ENCODE measurements at places on chromosomes 4 and X.

- no peak for DNase-seq
These were observed 4.5 kb upstream of the MAMLD1 start for GRCh38 chrX:150358651-150359050.

DNA sequence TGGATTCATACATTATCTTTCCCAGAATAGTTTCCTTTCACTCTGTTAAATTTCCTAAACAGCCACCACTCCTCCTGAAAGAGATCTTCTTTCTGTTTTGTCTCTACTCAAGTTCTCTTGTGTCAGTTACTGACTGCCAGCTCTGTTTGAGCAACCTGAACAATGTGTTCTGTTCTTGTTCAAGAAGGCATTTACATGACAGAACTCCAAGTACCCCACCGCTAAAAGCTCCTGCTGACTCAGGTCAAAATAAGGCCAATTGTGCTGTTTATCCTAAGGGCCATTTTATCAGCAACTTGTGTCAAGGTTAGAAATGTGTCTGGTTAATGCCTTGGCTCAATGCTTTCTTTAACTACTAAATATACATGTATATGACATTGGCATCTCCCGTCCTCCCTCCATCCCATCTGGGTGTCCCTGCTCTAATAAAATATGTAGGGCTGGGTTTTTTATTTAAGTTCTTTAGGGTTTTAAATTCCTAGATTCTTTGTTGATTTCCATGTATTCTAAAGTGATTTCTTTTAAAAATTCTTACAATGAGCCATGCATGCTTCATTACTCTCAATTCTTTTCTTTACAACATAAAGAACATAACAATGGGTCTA, 144.3 kb upstream of the PAQR3 start:
- DNase-seq, result peak; percentile 3

DNA sequence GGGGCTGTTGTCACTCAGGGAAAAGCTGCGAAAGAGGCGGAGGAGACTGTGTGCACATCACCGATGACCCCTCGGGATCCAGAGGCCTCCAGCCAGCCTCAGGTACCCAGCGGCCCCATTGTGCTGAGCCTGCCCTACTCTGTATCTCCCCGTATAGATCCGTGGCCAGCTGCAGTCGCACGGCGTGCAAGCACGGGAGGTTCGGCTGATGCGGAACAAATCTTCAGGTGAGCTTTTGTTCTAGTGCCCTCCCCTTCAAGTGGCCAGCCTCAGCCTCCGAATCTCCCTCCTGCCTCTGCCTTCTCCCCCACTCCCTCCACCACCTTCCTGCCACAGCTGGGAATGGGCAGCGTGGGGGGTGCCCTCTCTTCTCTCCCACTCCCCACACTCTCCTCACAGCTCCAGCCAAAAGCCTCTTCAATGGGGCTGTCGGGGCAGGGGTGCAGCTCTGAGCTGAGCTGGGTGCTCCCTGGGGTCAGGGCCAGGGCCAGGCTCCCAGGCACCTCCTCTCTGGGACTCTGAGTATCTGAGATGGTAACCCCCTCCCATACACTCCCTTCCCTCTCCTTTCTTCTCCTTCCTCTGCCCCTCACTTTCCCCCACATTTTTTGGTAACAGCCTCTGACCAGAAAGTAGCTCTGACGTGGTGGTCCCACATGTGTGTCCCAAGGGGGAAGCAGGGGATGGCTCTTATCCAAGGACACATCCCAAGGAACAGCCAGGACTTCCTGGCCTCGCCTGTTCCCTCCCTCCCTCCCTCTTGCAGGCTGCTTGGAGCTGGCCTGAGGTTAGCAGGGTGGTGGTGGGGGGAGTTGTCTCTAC, 20.4 kb upstream of the UBA1 start:
- no peak for DNase-seq

- peak; percentile 71 for DNase-seq
These were observed 29.6 kb downstream of the REST start for GRCh38 chr4:56937262-56937661.

- peak; percentile 3 for DNase-seq
These were observed 556.5 kb upstream of the NR3C2 start for GRCh38 chr4:148998719-148999118.

- peak; percentile 79 for DNase-seq
These were observed 248.9 kb downstream of the BCOR start for GRCh38 chrX:39848900-39849299.

DNA sequence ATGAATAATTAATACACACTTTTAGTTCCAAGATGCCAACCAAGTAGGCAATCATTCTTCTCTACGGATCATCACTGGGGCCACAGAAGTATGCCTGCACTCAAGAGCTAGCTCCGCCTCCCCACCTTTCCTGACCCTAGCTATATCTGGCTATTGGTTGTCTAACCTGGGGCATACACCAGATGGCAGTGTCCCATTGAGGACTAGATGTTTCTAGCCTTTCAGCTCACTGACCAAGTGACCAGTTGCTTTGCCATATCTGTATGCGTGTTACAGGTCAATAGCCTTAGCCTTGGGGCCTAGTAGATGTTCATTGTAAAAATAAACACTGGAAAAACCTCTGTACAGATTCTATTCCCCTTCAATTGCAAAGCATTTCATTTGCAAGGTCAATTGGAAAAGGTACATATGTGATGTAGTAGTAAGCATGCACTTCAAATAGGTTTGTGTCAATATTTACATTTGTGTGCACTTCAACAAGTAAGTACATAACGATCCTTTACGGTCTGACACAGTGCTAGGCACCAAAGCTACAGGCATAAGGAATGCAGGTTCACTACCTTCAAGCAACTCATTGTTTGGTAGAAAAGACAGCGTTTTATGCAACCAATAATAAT, 521.7 kb downstream of the PPARGC1A start:
- DNase-seq, result no peak

DNA sequence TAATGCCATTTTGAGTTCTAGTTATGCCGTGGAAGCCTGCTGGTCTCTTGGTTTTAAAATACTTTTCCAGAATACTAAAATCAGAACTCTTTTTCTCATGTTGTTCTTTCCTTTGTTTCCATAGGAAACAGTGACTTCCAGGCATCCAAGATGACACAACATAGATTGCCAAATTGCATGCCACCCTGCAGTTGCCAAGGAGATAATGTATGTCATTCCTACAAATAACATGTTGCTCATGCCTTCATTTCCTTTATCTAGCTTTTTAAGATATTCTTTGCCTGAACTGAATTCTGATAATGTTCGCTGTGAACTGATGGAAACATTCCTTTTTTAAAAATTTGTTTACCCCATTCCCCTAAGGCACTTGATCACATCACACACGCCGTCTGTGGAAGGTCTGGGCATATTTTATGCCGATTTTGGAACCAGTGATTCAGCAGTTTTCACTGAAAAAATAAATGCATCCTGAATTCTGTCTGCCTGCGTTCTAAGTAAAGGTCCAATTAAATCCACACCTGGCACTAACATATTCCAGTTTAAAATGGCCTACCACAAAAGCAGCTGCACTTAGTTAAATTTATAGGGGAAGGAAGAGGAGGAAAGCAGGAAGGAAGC, 38.0 kb upstream of the COX7B2 start:
- DNase-seq, result peak; percentile 11

DNA sequence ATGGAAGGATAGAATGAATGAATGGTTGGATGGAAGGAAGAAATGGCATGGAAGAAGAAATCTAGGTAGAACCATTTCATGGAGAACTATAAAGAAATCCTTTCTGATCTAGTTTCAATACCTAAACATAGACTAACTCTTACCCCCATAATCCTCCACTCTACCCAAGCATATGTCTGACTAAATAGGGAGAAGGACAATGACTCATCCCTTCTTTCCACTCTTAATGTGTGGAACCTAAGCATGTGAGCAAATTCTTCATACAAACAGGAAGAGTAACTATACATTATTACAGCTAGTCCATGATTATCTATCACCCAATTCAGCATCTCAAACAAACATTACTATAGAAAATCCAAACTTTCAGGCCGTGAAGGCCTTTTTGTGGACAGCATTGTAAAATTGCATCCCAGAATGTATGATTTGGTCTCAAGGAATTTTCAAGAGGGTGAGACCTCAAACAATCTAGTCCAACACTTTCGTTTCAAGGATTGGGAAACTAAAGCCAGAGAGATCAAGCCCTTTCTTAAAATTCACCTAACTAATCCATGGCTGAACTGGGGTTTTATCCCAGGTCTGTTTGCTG, 11.2 kb downstream of the C1QTNF7 start:
- DNase-seq, result peak; percentile 43

DNA sequence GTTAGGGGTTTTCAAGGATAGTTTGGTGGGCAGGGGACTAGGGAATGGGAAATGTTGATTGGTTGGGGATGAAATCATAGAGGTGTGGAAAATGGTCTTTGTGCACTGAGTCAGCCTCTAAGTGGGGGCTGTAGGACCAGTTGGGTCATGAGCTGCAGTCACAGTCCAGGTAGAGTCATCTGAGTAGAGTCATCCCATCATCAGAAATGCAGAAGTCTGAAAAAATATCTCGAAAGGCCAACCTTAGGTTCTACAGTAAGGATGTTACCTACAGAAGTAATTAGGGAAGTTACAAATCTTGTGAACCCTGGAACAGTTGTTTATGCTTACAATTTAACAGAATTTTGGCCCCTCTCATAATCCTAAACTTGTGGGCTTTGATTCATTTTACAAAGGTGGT, 63.4 kb upstream of the AP1S2 start:
- no peak for DNase-seq

GRCh38 chr4:38667085-38667893, 3.3 kb downstream of the KLF3 start:
- DNase-seq, result peak; percentile 98

DNA sequence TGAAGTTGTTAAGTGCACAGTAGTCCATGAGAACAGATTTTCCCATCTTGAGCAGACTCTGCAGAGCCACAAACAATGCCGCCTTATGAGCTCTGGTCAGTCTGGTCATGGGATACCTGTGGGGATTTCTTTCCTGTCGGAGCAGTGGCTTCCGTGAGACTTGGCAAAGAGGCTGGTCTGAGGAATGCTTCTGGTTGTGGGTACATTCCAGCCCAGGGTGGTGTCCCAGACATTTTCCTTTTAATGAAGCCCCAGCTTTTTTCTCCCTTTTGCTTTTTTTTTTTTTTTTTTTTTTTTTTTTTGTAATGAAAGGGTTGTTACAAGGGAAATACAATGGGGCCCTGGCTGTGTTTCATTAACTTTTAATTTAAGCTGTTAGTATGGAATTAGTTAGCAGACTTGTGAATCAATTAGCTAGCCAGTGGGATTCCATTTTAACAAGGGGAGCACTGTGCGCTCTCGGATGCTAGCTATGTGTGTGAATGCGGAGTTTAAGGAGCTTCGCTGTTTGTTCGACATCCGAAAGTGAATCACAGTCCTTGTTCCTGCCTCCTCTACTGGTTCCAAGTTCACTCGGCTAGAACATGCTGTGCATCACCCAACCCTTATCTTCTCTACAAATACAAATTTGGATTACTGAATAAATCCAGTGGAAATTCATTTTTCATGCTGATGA, 225.1 kb downstream of the CBR4 start:
- DNase-seq, result peak; percentile 70

GRCh38 chrX:136192839-136193414, 45.6 kb downstream of the FHL1 start:
- peak; percentile 66 for DNase-seq

DNA sequence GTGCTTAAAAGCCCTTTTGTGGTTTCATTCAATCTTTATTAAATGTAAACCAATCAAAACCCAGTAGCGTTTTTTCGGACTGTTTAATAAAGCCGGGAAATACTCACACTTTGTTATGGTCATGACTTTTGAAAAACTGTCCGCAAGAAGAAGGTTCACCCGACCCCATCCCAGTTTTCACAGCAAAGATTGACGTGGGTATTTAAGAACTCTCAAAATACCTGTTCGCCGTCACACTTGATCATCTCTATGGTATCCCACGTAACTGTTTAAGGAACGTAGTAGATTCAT, 20.9 kb downstream of the ETDB start:
- no peak for DNase-seq

DNA sequence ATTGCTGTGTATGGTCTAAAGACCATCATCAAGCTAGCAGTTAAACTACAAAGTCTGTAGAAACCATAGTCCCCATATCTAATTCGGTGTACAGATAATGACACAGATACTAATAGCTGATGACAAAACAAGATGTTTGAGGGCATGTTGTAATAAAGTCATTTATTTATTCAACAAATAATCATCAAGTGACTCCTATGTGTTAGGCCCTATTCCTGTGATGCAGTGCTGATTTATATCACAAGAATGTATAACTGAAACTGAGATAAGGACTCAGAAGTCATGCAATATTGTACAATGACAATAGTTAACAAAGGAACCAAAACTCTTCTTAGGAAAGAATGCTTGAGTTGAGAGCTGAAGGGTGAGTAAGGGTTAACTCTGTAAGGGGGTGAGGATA, 315.0 kb upstream of the NR3C2 start:
- no peak for DNase-seq

GRCh38 chrX:53556868-53557267, 122.7 kb upstream of the HSD17B10 start:
- no peak for DNase-seq

DNA sequence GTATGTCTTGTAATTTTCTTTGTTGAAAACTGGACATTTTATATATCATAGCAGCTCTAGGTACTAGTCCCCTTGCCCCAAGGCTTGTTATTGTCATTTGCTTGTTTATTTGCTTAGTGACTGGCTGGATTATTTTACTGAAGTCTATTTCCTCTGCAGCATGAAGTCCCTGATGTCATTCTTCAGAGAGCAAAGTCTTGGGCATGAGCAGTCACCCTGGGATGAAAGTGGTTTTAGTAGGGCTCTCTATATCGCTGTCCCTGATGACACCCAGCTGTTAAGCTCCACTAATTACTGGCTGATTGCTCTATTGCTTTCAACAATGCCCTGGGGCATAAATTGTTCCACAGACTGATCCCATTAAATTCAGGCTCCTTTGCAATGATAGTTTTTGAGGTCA, 113.5 kb upstream of the USP9X start:
- no peak for DNase-seq

DNA sequence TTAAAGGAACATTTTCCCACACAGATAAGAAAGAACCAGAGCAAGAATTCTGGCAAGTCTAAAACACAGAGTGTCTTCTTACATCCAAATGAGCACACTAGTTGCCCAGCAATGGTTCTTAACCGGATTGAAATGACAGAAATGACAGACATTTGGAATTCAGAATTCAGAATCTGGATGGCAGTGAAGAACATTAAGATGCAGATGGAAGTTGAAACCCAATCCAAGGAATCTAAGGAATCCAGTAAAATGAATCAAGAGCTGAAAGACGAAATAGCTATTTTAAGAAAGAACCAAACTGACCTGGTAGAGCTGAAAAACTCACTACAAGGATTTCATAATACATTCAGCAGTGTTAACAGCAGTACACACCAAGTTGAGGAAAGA, 21.5 kb downstream of the ANAPC10 start:
- DNase-seq, result no peak

GRCh38 chr4:88441696-88442095, 15.2 kb upstream of the HERC5 start:
- no peak for DNase-seq

- no peak for DNase-seq
These were observed 19.6 kb upstream of the MYOZ2 start for GRCh38 chr4:119116021-119116420.

DNA sequence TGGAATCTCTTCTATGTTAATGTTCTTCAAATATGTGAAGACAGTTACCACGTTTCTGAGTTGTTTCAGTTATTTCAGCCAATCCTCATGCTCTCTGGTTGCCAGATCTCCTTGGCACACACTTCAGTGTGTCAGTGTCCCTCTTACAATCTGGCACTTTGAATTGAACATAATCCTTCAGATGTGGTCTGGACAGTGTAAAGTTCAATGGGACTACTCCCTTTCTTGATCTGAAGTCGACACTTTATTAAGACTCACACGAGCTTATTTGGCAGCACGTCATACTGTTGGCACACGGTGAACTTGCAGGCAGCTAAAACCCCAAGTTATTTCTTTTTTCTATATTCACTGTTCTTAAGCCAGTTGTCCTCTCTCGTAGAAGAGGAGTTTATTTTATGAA, 28.2 kb downstream of the ARSJ start:
- DNase-seq, result peak; percentile 66
